ENCODE measurements at places on chromosomes 7 and 10. TPM values are rescaled to one million over a fixed set of nuclear protein-coding genes. Genes with fewer than 3 reads are reported as not detected.
A peak's percentile ranks its signal among the peaks of the same experiment; 100 is the strongest.

TACR2 gene
- polyA plus RNA-seq, result 0.24 TPM

DEPP1 gene
- polyA plus RNA-seq, result 13.8 TPM

AS3MT gene
- polyA plus RNA-seq, result 1.2 TPM

LZTS2 gene
- polyA plus RNA-seq, result 51.1 TPM

CDHR1 gene
- not detected for polyA plus RNA-seq

EEPD1 gene
- 1.6 TPM for polyA plus RNA-seq

DNA sequence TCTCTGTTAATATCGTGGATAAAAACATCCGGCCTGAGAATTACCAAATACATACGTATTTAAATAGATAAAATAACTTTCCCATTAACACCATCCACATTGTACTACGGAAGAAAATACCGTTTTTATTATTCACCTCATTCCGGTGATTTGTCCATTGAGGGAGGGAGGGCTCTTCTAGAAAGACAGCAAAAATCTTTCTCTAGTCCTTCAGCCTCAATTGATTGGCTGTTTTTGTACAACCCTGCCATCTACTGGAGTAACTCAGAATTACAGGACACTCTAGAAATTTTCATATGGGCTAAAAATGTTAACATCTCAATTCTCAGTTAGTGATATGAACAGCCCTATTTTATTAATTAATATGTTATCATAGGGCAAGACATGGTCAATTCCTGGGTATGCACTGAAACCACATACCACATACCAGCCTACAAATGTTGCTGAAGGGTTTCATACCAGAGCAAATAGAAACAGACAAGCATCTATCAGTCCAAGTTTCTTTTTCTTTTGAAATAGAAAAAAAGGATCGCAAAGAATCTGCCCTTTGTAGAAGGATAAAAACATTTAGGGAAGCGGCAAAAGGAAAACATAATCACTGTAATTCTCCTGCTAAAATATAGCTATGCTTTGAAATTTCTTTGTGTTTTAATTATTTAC, 55.8 kb upstream of the CDCA7L start:
- H3K4me1 ChIP-seq, result peaks cover 12% of the 10 kb centered on the region
- 0 out of 2 replicates have a peak overlapping the region, but pooled peaks have one; percentile 3 for H3K4me3 ChIP-seq
- H3K27ac ChIP-seq, result 0 out of 2 replicates have a peak overlapping the region, but pooled peaks have one; percentile 3
- H3K27me3 ChIP-seq, result no peaks in the 10 kb centered on the region
- peak; percentile 92 for DNase-seq

DNA sequence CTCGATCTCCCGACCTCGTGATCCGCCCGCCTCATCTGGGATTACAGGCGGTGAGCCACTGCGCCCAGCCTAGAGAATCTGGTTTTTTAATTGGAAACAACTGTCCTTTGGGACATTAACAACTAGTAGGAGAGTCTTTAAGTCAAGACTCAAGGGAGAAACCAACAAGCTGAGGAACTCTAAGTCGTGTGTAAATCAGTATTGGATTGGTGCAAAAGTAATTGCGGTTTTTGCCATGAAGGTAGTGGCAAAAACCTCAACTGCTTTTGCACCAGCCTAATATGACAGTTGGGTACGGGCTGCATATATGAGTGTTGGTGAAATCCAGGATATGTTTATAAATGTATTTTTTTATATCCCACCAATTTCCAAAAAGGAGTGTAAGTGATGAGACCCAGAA, 113.9 kb upstream of the PLXNA4 start:
- no peak for DNase-seq
- no peaks in the 10 kb centered on the region for H3K4me1 ChIP-seq

- H3K4me3 ChIP-seq, result no peak overlapping the region
- DNase-seq, result no peak
- no peak overlapping the region for H3K27ac ChIP-seq
- H3K27me3 ChIP-seq, result no peaks in the 10 kb centered on the region
- H3K4me1 ChIP-seq, result peaks cover 7% of the 10 kb centered on the region
- H3K36me3 ChIP-seq, result no peaks in the 10 kb centered on the region
Observed at GRCh38 chr7:121447911-121448300, 51.8 kb upstream of the FAM3C start.

- no peak overlapping the region for H3K27ac ChIP-seq
- no peak overlapping the region for H3K4me3 ChIP-seq
- no peaks in the 10 kb centered on the region for H3K27me3 ChIP-seq
- DNase-seq, result no peak
Observed at GRCh38 chr10:132118366-132118765, 52.6 kb downstream of the JAKMIP3 start.

- no peak overlapping the region for H3K27ac ChIP-seq
- no peak overlapping the region for H3K4me3 ChIP-seq
- DNase-seq, result peak; percentile 43
Observed at GRCh38 chr10:46255801-46256747, 30.7 kb upstream of the ANTXRL start.

- no peaks in the 10 kb centered on the region for H3K27me3 ChIP-seq
- H3K4me3 ChIP-seq, result no peak overlapping the region
- H3K4me1 ChIP-seq, result peaks cover 22% of the 10 kb centered on the region
- DNase-seq, result no peak
Observed at GRCh38 chr7:77813180-77813579, 14.6 kb downstream of the PHTF2 start.

- no peaks in the 10 kb centered on the region for H3K36me3 ChIP-seq
- no peaks in the 10 kb centered on the region for H3K27me3 ChIP-seq
- H3K27ac ChIP-seq, result no peak overlapping the region
- H3K4me3 ChIP-seq, result no peak overlapping the region
- no peak for DNase-seq
- H3K4me1 ChIP-seq, result no peaks in the 10 kb centered on the region
Observed at GRCh38 chr7:85840554-85840953, 653.7 kb upstream of the SEMA3D start.

DNA sequence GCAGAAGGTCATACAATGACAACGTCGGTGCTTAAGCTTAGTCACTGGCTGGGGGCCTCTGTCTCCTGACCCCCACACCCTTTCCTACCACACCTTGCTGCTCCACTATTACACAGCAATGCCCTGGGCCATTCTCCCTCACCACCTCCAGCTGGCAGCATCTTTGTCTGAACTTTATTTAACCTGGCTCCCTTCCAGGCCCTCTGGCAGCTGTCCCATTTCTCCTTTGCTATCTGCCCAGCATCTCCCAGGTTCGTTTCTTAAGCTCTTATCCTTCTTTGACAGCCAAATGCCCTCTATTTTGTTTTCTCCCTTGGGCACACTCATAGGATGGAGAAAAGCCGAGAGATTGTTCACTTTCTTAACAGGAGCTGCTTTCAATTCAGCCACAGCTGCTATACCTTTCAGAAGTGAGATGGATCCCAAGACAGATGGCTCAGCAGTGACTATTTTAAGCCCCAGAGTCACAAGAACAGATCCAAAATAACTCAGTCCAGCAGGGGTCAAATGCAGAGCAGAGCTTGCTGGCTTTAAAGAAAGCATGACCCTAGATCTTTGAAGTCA, 1277.1 kb upstream of the AUTS2 start:
- no peaks in the 10 kb centered on the region for H3K36me3 ChIP-seq
- no peak for DNase-seq
- H3K27ac ChIP-seq, result no peak overlapping the region
- no peak overlapping the region for H3K4me3 ChIP-seq
- H3K4me1 ChIP-seq, result no peaks in the 10 kb centered on the region

GRCh38 chr10:107814865-107815487, 650.5 kb upstream of the SORCS1 start:
- H3K27me3 ChIP-seq, result no peaks in the 10 kb centered on the region
- H3K36me3 ChIP-seq, result no peaks in the 10 kb centered on the region

GRCh38 chr7:129952653-129953560, at the start of gene UBE2H:
UBE2H (minus strand) TSS chr7:129952960; CDS start chr7:129952555, 405 bp downstream.
- no peaks in the 10 kb centered on the region for H3K27me3 ChIP-seq
- H3K4me1 ChIP-seq, result peaks cover 29% of the 10 kb centered on the region
- H3K36me3 ChIP-seq, result no peaks in the 10 kb centered on the region
- peak within 1 kb of the TSS; percentile 93 for H3K4me3 ChIP-seq

DNA sequence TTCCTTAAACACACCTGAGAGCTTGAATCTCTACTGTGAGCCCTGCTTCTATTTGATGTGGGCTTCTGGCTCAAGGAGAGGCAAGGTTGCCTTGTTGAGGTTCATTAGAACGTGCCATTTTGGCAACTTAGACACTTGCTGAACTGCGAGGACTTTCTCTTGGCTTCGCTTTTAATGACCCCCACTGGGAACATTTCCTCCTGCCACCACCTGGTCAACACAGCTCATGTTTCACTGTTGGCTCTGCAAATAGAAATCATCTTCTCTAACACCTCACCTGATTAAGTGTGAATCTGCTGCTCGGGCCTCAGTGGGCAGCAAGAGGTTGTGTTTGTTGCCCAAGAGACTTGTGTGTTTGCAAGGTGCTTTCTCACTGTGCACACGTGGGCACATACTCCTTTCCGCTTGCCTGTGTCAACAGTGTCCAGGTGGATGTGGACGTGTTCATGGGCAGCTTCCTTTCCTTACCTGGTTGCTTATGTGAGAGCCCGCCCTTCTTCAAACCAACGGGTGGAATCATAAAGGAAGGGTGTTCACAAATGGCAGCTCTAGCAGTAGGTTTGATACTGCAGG, 147.0 kb downstream of the NRP1 start:
- no peaks in the 10 kb centered on the region for H3K4me1 ChIP-seq
- no peak overlapping the region for H3K27ac ChIP-seq
- no peak overlapping the region for H3K4me3 ChIP-seq
- no peak for DNase-seq
- peaks cover 23% of the 10 kb centered on the region for H3K36me3 ChIP-seq

DNA sequence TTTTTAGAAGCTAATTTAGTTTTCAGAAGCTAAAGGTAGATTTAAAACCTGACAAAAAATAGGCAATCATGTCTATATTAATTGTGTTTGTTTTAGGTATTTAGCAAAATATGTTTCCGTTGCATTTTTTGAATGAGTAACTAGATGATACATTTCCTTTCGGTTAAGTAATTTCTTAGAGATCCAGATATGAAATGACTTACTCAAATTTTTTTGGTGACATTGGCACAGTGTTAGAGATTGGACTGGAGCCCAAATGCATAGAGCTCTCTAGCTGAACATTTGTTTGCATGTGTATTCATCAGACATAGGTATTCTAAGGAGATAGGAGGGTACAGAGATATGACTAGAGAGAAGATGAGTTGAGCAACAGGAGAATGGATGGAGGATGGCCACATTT, 1.9 kb downstream of the BUB3 start:
- peak overlapping the region; percentile 99 for H3K4me3 ChIP-seq
- H3K36me3 ChIP-seq, result peaks cover 39% of the 10 kb centered on the region
- peak; percentile 74 for DNase-seq
- H3K27me3 ChIP-seq, result peaks cover 19% of the 10 kb centered on the region
- H3K27ac ChIP-seq, result peak overlapping the region; percentile 89

DNA sequence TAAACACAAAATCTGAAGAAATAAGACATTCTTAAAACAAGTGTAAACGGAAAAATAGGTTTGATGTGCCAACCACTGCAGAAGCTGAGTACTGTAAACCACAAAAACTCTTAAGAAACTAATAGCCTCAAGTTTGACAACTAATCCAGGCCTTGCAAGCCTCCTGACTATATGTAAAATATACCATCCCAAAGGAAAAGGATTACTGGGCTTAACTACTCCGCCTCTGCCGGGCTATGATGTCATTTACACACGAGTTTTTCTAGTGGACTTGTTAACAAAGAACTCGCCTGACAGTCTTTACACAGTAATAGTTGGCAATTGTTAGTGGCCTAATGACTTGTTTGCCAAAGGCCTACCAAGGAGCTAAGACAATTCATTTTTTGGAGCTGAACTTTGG, 2.1 kb downstream of the KIF5B start:
- H3K36me3 ChIP-seq, result no peaks in the 10 kb centered on the region
- H3K27me3 ChIP-seq, result no peaks in the 10 kb centered on the region

DNA sequence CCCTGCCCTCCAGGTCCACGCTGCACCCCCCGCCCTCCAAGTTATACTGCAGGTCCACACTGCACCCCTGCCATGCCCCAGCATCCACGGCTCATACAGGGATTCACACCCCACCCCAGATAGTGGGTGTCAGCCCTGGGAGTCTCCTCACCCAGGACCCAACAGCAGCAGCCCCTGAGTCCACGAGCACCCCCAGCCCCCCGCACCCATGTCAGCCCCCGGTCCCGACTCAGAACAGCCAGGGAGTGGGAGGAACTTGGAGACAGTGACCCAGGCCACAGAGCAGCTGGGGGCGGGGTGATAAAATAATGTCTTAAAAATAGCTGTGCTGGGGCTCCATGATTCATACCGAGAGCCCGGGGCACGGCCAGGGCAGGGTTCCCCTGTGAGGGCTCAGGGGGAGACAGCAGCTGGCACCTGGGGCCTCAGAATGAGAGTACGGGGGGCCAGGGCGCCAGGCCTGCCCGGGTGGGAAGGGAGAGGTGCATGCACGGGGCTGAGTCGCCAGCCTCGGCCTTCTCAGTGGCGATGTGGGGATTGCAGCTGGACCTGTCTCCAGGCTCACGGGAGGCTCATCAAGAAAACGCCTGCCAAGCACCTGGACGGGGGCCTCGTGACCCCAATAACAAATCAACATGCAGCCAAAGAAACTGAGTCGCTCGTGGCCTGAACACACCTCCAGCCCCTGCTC, 29.8 kb downstream of the ADAP1 start:
- peak; percentile 59 for DNase-seq
- H3K27me3 ChIP-seq, result no peaks in the 10 kb centered on the region
- H3K27ac ChIP-seq, result no peak overlapping the region
- no peak overlapping the region for H3K4me3 ChIP-seq

DNA sequence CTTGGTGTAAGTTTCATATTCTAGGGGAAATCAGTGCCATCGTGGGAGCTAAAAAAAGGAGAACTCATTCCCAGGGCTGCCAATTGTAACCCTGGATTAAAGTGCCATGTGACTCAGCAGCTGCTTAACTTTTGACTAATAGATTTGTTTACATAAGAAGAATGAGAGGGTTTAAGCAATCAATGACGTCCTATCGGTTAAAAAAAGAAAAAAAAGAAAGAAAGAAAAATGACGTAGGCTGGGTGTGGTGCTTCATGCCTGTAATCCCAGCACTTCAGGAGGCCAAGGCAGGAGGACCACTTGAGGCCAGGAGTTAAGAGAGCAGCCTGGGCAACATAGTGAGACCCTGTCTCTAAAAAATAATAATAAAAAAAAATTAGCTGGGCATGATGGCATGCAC, 116.2 kb upstream of the AFAP1L2 start:
- peaks cover 16% of the 10 kb centered on the region for H3K27me3 ChIP-seq
- H3K4me3 ChIP-seq, result no peak overlapping the region
- no peaks in the 10 kb centered on the region for H3K36me3 ChIP-seq
- peaks cover 11% of the 10 kb centered on the region for H3K4me1 ChIP-seq

Data from GM23248 (cell line).